ENCODE measurements at places on chromosomes 16 and 17.

DNA sequence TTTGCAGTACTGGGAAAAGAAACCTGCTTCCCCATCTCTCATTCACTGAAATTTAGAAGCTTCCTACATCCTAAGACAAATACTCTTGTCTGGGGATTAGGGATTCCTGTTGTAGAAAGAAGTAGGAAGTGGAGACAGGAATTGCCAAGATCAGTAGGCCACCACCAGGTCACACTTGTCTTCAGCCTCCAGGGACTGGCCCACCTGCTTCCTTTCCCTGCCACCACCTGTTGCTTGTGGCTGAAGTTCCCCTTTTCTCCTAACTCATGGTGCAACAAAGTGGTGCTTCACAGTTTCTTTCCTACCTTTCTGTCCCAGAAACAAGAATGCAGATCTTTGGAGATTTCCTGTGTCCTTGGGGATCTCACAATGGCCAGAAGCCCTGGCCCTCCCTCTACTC is 82.4 kb downstream of the WNT3 start:
- no peak for DNase-seq

GRCh38 chr17:39813631-39814030 is 50.5 kb downstream of the IKZF3 start:
- DNase-seq: no peak

DNA sequence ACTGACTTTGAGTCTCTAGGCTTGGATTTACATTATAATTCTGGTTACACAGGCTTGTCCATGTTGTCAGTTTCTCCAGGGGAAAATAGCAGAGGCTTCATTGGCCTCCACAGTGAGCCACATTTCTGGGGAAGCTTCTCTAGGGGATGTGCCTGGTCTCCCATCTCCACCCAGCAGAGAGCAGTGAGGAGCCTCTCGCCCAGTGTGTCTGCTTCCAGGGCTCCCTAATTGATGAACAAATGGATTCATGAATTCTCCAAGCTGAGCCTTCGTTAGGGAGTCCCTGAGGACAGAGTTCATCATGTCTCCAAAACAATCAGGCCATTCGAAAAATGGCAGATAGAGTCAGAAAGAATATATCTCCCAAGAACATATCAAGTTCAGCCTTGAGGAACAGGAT is 162.4 kb upstream of the TOX3 start:
- DNase-seq: no peak

DNA sequence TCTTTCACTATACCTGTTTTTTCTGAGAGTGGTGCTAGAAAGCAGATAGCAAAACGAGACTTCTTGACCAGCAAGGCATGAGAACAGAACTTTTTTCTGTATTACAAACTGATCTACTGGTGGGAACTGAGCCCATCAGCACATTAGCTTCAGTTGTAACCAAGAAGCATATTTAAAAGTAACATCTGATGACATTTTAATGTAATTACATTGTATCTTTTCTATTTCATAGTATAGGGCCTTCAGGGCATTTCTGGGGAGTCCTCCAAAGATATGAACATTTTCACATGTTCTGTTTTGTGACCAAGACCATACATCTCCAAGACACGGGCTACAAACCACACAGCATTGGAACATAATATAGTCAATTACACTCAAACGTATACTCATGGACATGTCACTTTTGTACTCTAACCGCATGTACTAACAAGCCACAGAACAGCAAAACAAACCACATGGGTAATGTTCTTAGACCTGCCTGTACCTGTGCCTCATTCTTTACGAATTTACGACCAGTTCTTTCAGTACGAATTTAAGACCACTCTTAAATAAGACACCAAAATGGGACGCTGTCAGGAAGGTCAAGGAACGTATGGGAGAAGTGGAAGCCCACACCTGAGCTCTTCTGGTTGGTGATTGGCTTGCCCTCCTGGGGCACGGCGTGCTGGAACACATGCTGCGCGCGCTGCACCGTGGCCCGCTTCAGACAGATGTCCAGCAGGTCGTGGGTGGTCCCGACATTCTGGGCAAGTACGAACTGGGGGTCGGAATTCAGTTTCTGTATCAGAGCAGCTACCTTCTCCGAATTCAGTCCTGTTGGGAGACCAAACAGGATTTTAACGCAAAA is 825 bp downstream of the BLMH start:
- DNase-seq: peak; percentile 18

DNA sequence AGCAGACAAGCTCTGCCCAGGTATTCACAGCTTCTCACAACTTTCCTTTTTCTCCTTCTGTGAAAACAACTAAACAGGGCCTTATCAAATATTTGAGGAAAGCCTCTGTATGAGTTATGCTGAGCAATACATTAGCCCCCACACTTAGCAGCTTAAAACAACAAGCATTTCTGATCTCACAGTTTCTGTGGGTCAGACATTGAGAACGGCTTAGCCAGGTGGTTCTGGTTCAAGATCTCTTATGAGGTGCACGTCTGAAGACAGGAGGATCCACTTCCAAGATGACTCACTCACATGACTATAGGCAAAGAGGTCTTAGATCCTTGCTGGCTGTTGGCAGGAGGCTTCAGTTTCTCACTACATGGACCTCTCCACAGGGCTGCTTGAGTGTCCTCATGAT is 181.4 kb upstream of the WSCD1 start:
- DNase-seq: no peak

DNA sequence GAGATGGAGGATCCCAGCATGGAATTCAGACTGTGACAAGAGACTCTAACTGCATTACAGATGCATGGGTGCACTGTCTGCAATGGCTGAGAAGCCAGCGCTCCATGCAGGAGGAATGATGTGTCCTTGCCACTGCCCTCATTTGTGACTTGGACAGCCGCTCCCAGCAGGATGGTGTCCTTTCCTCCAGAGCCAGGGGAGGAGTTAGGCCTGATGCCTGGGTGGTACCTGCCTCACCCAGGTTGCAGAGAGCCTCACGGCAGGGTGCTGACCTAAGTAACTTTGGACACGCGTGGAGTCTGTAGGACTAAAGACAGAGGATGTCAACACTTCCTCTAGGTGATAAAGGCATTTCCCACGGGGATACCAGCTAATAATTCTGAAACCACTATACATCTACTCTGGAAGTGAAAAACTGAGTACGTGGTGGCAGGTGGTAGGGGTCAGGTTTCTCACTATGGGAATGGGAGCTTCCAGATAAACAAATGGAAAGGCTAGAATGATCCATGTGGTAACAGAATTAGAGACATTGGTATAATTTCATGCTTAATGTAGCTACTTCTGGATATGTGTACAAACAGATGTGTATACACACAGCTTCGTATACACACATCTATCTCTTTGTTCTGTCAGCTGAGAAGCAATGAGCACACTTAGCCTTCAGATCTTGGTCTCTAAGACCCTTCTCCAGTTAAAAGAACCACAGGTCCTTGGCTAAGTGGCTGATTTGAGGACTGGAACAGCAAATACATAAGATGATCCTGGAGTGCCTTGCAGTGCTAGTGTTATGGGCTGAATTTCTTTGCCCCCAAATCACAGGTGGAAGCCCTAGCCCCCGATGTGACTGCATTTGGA is 13.7 kb upstream of the CSNK1D start:
- DNase-seq: no peak

GRCh38 chr17:73347351-73347750 is 35.5 kb upstream of the CDC42EP4 start:
- DNase-seq: no peak

DNA sequence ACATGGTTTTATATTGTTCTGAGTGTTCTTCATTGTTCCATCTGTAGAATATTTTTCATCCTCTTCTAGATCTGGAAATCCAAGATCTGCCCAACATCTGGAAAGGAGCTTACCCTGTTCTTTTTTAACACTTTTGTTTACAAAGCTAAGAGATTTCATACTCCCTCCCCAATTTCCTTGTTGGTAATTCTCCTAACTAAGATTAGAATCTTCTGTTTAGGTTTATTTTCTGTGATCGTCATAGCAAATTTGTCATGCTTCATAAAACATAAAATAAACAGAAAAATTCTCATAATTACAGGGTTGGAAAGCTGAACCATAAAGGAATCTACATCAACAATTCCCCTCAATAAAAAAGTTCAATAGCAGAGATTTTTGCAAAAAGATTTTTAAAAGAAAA is 580.3 kb upstream of the CA10 start:
- no peak for DNase-seq

DNA sequence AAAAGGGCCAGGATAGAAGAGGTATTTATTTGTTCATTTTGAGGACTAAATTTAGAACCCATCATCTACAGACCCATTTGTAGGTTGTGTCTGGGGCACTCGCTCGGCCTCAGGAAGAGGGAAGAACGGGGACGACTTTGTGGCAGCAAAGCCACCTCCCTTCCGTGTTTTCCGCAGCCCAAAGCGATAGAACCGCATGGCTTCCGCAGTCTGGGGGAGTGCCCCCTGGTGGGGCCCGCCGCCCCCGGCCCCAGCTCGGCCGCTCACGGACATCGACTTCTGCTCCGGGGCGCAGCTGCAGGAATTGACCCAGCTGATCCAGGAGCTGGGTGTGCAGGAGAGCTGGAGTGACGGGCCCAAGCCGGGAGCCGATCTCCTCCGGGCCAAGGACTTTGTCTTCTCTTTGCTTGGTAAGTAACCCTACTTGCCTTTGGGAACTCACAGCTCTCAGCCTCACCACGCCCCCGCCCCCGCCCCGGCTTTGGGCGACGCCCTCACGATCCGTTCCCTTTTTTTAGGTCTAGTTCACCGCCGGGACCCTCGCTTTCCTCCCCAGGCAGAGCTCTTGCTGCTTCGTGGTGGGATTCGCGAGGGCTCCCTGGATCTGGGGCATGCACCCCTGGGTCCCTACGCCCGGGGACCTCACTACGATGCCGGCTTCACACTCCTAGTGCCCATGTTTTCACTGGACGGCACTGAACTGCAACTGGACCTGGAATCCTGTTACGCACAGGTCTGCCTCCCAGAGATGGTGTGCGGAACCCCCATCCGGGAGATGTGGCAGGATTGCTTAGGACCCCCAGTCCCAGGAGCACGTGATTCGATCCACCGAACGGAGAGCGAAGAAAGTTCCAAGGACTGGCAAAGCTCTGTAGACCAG is 681 bp downstream of the TMEM102 start:
- DNase-seq: peak; percentile 61

- no peak for DNase-seq
These were observed 5.1 kb upstream of the HEXIM1 start for GRCh38 chr17:45143094-45143670.

GRCh38 chr16:566475-567372 is at the start of gene NHLRC4:
Gene NHLRC4, plus strand, starts transcription at chr16:567005. Its CDS starts 1,043 bp downstream, at chr16:568048.
- peak; percentile 56 for DNase-seq

- DNase-seq: no peak
These were observed 227.3 kb downstream of the COPRS start for GRCh38 chr17:31631766-31632165.

DNA sequence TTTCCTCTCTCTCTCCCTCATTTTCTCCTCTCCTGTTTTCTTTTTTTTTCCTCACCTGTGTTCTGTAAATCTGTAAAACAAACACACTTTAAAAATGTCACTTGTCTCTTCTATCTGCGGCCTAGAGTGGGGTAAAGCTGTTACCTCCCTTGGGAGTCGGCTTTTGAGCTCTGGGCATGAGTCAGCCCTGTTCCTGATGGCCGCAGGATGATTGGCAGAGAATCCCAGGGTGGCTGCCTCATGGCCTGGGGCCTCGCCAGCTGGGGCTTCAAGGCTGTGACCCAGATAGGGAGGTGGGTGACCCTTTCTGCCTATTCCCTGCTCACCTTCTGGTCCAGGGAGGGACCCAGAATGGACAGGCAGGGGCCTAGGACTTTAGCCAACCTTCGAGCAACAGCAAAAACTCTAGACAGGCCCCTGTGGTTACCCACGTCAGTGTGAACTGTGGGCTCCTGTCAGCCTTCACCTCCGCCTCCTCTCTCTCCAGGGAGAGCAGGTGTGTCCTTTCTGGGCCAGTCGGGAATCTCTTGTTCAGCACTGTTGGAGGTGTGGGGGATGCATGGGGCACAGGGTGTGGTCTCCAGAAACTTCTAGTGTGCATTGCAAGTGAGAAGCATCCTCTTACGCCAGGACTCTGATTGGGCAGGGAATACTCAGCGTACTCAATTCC is 87.4 kb downstream of the RAP1GAP2 start:
- DNase-seq: no peak

GRCh38 chr16:88466175-88466862 is 13.2 kb downstream of the ZFPM1 start:
- no peak for DNase-seq

GRCh38 chr16:2710711-2711231 is 9.3 kb downstream of the PRSS27 start:
- no peak for DNase-seq

GRCh38 chr16:4172070-4172469 is 55.8 kb upstream of the ADCY9 start:
- no peak for DNase-seq

- DNase-seq: no peak
These were observed 25.6 kb downstream of the PIK3R6 start for GRCh38 chr17:8841844-8842243.

GRCh38 chr17:35460354-35460851 is 11.8 kb upstream of the SLFN13 start:
- no peak for DNase-seq

DNA sequence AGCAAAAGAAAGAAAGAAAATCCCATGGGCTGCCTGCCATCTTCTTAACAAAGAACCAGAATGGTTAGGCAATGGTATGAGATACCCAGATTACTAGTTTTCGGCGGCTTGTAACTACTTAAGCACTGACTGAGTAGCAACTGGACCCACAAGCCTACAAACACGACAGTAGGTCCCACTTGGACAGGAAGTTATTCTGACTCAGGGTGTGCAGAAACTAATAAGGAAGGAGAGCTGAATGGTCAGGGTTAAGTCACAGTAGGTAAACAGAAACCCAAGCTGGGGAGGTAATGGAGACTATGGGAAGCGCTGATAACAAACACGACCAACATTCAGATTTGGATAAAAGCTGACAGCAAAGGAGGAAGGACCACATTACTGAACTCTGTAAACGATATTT is 10.4 kb upstream of the HLF start:
- DNase-seq: no peak

- DNase-seq: no peak
These were observed 1.9 kb upstream of the CCDC102A start for GRCh38 chr16:57538235-57538721.

DNA sequence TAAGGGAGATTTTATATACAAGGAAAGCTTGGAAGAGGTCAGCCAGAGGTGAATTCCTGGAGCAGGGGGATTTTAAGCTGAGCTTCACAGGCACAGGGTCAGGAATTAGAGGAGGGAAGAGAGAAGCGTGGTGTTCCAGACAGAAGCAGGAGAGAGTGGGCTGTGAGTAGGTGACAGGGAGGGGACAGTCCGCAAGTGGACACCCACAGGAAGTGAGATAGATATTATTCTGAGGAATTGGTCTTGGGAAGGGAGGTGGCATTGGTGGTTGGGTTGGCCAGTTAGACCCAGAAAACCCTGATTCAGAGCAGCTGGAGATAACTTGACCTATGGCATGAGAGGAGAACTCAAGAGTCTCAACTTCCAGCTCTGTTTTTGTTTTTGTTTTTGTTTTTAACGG is 14.7 kb downstream of the PHB1 start:
- DNase-seq: no peak

GRCh38 chr16:48608871-48609651 is 919 bp downstream of the N4BP1 start:
- peak; percentile 61 for DNase-seq

GRCh38 chr16:49457196-49457595 is 83.6 kb downstream of the C16orf78 start:
- DNase-seq: no peak

All from suppressor macrophage treated with lipopolysaccharide for 4 hours (primary cell).